Anterior cingulate cortex (tissue), 58 donors: ENCODE measurements at places on chromosomes 13 and 19.
A peak's percentile ranks its signal among the peaks of the same experiment; 100 is the strongest.

- no peak for DNase-seq
Measured at GRCh38 chr19:2774953-2775555, 8.0 kb downstream of the SGTA start.

GRCh38 chr19:11025445-11025844 lies 63.8 kb upstream of the LDLR start:
- DNase-seq = no peak

DNA sequence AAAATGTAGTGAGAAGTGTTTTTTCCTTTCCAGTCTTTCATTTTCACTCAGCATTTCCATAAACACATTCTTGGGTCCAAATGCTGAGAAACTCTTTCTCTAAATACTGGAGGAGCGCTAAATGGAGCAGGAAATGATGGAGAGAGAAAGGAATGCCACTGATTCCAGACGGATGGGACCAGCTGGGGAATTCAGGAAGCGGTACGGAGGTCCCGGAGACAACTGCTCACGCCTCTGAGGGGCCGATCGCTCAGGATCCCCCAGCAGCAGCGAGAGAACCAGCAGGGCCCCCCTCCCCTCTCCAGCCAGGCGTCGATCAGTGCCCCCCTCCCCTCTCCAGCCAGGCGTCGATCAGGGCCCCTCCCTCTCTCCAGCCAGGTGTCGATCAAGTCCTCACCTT lies 13.2 kb downstream of the RASA3 start:
- no peak for DNase-seq

- DNase-seq = no peak
Measured at GRCh38 chr13:22061806-22062391, 391.0 kb downstream of the FGF9 start.

DNA sequence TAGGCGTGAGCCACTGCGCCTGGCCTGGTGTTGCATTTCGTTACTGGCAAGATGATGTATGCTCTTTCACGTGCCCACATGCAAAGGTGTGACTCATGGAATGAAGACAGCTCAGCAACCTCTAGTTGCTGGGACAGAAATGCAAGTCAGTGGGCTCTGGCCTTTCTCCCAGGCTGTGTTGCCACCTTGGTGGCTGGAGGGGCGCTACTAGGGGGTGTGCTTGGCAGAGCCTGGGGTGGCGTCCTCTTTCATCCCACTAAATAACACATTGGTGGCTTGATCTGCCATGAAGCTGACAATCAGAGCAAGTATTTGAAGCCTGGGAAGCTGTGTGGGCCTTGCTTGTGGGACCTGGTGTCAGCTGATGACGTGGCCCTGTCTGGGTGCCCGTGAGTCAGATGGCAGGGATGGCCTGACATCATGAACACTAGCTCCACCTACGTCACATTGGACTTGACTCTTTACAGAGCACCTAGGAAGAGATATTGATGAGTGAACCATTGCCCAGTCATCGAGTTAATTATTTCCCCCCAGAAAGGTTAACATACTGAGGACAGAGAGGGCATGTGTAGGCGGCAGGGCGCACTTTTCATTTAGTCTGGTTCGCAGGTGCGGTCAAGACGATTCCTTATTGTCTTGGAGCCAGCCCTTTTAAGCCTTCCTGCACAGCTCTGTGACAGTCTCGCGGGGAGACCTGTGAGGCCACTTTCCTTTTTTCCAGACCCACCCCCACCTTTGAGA lies 154.2 kb downstream of the TM9SF2 start:
- no peak for DNase-seq

GRCh38 chr13:95367309-95367843 lies 66.1 kb upstream of the ABCC4 start:
- no peak for DNase-seq

GRCh38 chr13:37621811-37622361 lies 23.3 kb upstream of the POSTN start:
- no peak for DNase-seq

GRCh38 chr19:33410915-33411401 lies 37.4 kb downstream of the CEBPG start:
- DNase-seq = no peak

GRCh38 chr19:17718550-17718946 lies 732 bp upstream of the MAP1S start:
- no peak for DNase-seq

- no peak for DNase-seq
Measured at GRCh38 chr13:36259361-36260137, 38.1 kb downstream of the CCDC169 start.

- DNase-seq = no peak
Measured at GRCh38 chr13:91347996-91348905, 764 bp downstream of the MIR17HG start.

GRCh38 chr13:110984381-110984780 lies 69.5 kb upstream of the ANKRD10 start:
- no peak for DNase-seq

- peak; percentile 1 for DNase-seq
Measured at GRCh38 chr13:89695343-89696257, 1651.9 kb upstream of the MIR17HG start.

DNA sequence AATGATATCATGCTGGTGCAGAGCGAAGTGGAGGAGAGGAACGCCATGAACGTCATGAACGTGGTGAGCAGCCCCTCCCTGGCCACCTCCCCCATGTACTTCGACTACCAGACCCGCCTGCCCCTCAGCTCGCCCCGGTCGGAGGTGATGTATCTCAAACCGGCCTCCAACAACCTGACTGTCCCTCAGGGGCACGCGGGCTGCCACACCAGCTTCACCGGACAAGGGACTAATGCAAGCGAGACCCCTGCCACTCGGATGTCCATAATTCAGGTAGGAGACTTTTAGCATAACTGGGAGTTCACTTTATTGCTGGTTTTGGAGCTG lies 3.3 kb downstream of the PCDH17 start:
- no peak for DNase-seq

DNA sequence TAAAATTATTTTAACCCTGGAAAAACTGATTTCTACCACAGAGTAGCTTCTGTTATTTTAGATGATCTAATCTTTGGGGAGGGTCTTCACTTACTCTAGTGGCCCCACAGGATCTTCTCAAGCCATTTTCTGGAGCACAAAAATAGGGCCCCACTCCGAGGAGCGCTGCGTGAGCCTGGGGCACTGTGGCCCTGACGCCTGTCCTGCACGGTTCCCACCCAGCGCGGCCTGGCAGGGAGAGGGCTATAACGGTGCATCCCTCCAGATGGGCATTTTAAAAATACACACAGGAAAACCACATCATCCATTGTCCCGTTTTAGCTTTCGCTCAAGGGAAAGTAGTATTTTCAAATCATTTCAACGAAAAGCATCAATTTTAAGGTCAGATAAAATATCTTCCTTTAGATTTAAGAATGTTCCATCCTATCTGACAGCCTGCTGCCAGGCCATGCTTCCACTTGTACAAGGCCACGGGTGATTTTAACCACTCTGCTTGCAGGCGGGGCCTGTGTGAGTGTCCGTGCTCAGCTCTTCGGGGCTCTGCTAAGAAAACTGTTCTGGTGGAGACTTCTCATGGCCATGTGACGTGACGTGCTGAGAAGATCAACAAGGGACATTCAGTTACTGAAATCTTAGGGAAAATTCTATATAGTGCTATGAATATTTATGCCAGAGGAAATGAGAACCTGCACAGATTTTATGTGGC lies 683.8 kb upstream of the SGCG start:
- no peak for DNase-seq

- no peak for DNase-seq
Measured at GRCh38 chr19:3672993-3673392, 27.3 kb downstream of the PIP5K1C start.

GRCh38 chr19:14408491-14409145 lies 10.5 kb downstream of the DDX39A start:
- no peak for DNase-seq

- no peak for DNase-seq
Measured at GRCh38 chr19:23116802-23117571, at the start of gene ZNF730. TSS of gene ZNF730 (plus strand) at chr19:23117025. CDS start at chr19:23117174, 149 bp downstream.

GRCh38 chr13:94061301-94061700 lies 418.2 kb downstream of the DCT start:
- no peak for DNase-seq

DNA sequence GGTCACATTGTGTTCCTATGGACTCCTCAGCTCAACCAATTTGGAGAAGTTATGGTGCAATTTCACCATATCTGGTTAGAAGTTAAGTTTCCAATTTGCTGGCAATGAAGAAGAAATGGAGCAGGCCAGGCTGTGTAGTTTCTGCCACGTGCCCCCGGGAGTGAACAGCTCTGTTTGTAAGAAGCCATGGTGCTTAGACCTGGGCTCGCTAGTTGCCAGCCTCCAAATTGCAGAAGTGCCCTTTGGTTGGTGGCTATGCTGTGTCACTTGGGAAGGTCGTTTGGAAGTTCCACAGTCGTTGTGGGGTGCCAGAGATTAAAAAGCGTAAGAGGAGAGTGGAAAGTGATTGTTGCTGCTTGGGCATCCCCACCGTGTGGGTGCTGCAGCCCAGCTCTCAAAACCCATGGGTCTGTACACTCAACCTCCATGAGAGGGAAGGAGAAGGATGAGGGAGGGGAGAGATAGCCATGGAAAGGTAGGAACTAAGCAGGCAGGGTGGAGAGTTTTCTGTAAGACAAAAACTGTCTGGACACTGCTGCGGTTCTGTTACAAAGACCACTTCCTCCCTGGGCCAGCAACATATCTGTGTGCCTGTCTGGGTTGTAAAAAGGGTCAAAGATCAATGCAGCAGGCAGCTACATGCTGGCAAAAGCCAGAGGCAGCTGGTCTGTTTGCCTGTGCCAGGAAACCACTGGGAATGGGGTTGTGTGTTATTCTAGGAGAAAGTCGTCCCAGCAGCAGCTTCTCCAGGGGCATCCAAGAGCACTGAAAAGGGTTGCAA lies 10.8 kb downstream of the ALOX5AP start:
- no peak for DNase-seq

- DNase-seq = no peak
Measured at GRCh38 chr13:73450583-73450982, 391.8 kb downstream of the KLF5 start.

DNA sequence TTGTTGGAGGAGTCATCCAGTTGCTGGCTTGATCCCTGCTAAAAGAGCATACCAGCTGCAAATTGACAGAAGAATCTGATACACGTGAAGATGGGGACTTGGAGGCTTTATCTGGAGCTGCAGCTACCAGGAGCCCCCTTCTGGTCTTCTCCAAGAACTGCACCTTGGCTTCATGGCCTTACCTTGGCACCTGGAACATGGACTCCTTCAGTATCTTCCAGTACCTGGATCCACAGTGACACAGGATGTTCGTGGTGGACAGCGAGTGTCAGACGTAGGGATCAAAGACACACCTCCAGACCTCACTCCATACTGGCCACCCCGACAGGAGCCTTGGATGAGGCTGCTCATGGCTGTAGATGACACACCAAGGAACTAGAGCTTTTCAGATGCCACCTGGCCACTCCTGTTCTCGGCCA lies 9.9 kb upstream of the ACSBG2 start:
- DNase-seq = no peak

DNA sequence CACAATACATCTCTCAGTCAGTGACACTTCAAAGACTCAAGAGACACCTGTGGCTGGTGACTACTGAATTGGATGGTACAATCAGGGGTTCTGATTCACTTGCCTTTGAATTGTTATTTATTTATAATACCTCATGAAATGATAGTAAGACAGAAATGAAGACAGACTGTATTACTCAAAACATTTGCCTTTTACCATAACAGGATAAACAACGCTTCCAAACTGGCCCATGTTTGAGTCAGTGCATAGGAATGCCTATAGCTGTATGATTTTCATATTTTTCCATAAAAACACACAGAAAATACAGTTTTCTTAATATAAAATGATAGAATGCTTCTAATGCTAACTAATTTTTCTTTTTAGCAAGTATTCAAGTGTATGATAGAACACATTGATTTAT lies 59.5 kb upstream of the FGF14 start:
- DNase-seq = no peak

GRCh38 chr13:69641773-69642172 lies 465.9 kb upstream of the ATXN8OS start:
- DNase-seq = no peak

GRCh38 chr13:73800011-73800410 lies 334.2 kb downstream of the KLF12 start:
- DNase-seq = no peak

- no peak for DNase-seq
Measured at GRCh38 chr13:111247552-111247951, 72.9 kb upstream of the TEX29 start.

DNA sequence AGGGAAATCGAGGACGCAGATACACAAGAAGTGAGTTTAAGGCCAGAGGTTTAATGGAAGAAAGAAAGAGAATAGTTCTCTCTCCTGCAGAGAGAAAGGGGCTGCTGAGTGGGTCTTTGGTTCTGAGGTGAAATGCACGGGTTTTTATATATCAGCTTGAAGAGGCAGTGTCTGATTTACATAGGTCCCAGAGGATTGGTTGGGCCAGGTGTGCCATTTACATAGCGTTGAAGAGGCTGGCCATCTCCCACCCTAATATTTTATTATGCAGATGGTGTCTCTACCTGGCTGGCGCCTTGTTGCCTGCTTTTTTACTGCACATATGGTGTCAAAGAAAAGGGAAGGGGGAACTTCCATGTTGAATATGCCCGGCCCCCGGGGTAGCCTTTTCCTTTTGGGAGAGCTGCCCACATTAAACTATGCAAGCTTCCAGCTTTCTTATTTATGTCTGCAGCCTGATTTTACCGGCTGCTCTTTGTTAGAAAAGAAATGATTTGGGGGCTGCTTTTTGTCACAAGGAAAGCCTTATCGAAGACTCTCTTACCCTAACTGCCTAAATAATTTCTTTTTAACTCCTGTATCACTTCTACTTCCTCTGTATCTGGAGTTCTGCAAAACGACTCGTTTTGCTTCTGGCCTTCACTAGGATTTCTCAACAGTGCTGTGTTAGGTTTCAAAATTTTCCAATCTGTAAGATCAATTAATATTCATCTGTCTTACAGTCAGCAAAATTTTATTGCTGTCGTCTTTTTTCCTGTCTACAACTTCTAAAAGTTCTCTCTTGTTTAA lies 268.5 kb downstream of the B3GLCT start:
- DNase-seq = no peak

GRCh38 chr13:47092202-47092601 lies 195.3 kb upstream of the HTR2A start:
- no peak for DNase-seq

- DNase-seq = no peak
Measured at GRCh38 chr13:52345048-52345447, 60.9 kb downstream of the THSD1 start.

- no peak for DNase-seq
Measured at GRCh38 chr13:28620011-28620830, 38.7 kb upstream of the POMP start.

- DNase-seq = no peak
Measured at GRCh38 chr13:104784891-104785290, 1718.7 kb upstream of the SLC10A2 start.

- no peak for DNase-seq
Measured at GRCh38 chr19:34173193-34173956, 1.1 kb downstream of the LSM14A start.
